NCI-H2081 (cell line): ENCODE measurements at places on chromosomes 6 and 20.

GRCh38 chr6:30149858-30150550, 11.0 kb downstream of the TRIM10 start:
- DNase-seq, result no peak

DNA sequence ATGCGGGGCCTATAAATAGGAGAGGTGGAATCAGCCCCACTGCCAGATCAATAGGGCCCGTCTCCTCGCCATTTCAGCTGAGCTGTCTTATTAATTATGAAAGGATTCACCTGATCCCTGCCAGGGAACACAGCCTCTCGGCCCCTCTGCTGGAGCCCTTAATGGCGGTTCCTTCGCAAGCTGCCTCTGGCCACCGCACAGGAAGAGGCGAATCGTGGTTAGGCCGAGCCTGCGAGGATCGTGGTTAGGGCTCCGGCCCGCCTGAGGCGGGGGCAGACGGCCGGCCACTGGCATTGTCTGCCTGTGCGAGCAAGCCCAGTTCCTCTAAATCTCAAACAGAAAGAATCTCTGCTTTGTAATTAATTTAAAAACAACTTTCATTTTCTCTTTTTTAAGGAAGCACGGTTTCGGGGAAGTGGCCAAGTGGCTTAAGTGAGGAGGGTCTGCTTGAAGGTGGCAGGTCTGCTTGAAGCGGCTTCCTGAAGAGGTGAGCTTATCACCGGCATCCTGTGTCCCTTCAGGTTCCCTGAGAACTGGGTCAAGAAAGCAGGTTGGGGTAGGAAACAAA, 9.2 kb downstream of the NRN1 start:
- DNase-seq, result peak; percentile 48

GRCh38 chr20:52959125-52959524, 13.0 kb upstream of the TSHZ2 start:
- DNase-seq, result peak; percentile 91

DNA sequence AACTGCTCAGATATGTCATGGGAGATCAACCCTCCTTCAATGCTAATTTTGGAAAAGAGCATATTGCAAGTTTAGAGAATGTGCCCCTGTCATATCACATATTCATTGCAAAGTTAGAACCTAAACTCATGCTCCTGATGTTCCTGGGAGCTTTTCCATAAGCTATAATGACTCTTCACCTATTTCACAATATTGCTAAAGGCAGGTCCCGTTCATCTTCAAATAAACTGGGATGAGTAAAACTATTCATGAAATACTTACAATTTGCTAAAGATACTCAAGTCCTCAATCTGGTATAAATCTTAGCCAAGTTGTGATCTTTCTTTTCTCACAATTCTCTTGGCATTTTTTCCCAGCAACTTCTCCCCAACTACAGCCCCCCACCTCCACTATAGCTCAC, 121.7 kb upstream of the TNFAIP3 start:
- no peak for DNase-seq

- DNase-seq, result no peak
Measured at GRCh38 chr20:47664068-47664437, 121.2 kb downstream of the SULF2 start.

- DNase-seq, result no peak
Measured at GRCh38 chr20:60669211-60669610, 582.9 kb upstream of the CDH4 start.

DNA sequence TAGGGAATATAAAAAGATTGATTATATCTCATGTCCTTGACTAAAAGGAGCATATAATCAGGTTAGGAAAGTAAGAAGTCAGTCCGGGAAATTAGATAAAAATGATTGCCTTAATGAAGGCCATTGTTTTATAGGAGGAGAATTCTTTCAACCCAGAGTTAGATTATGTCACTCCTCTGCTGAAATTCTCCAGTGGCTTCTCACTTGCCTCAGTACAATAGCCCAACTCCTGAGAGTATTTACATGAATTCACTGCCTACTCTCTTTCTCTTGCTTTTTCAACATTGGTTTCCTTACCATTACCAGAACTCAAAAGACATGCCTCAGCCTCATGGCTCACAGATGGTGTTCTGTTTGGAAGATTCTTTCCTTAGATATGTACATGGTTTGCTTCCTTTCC, 114.9 kb downstream of the EPHA7 start:
- no peak for DNase-seq

GRCh38 chr20:58636396-58636982, 14.6 kb upstream of the STX16 start:
- DNase-seq, result no peak

DNA sequence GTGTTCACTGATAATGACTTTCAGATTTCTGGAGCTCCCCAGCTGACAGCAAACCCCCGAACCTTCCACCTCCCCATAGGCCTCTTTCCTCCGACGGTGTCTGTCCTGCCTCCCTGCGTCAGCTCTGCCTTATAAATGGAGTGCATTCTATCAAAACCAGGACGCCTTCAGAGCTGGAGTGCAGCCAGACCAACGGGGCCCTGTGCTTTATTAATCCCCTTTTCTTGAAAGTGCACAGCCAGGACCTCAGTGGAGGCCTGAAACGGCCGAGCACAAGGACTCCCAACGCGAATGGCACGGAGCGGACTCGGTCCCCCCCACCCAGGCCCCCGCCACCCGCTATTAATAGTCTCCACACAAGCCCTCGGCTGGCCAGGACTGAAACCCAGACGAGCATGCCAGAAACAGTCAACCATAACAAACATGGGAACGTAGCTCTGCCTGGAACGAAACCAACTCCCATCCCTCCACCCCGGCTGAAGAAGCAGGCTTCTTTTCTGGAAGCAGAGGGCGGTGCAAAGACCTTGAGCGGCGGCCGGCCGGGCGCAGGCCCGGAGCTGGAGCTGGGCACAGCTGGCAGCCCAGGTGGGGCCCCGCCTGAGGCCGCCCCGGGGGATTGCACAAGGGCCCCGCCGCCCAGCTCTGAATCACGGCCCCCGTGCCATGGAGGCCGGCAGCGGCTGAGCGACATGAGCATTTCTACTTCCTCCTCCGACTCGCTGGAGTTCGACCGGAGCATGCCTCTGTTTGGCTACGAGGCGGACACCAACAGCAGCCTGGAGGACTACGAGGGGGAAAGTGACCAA, 42.3 kb upstream of the NAA20 start:
- peak; percentile 41 for DNase-seq

GRCh38 chr6:30877419-30878262, 6.7 kb upstream of the DDR1 start:
- peak; percentile 82 for DNase-seq

DNA sequence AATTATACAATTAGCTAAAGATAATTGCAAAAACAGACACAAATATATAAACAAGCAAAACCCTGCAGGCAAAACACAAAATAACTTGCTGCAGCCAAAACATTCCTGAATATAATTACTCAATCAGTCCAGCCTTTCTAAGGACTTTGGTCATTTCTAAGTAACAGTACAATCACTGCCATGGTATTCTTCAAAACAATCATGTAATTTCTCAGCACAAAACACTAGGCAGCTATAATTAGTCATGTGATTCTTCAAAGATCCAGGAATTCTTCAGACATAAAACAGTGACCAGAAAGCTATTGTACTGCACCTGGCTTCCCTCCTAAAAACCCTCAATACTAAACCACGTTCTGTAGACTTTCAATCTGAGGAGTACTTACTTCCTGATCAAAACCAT, 881.1 kb downstream of the EPHA7 start:
- DNase-seq, result no peak

DNA sequence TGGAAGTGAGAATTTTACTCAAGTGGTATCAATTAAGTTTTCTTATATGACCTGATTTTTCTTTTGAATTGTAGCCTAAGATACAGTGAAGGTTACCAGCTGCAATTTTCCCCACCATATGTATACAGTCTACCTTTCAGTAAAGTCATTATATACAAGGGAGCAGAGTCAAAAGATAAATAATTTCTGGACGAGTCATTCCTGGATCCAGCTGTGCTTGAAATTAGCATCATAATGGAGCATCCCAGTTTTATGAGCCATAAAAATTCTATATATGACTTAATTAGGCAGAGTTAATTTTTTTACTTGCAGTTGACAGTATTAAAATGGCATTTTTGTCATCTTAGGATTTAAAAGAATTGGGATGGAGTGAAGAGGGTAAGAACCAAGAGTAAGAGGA, 1008.4 kb downstream of the PHF3 start:
- DNase-seq, result peak; percentile 0

- no peak for DNase-seq
Measured at GRCh38 chr6:36539814-36540568, 7.3 kb downstream of the STK38 start.

- no peak for DNase-seq
Measured at GRCh38 chr20:46122071-46122470, 4.0 kb downstream of the CD40 start.

- no peak for DNase-seq
Measured at GRCh38 chr6:35328108-35328723, 14.1 kb upstream of the PPARD start.

- DNase-seq, result no peak
Measured at GRCh38 chr20:53752971-53753879, 159.6 kb upstream of the ZNF217 start.

GRCh38 chr20:47676912-47677634, 108.2 kb downstream of the SULF2 start:
- DNase-seq, result no peak

- peak; percentile 23 for DNase-seq
Measured at GRCh38 chr6:169723200-169723909, 945 bp downstream of the PHF10 start.

- no peak for DNase-seq
Measured at GRCh38 chr6:153092082-153093013, 38.7 kb downstream of the RGS17 start.

GRCh38 chr6:1609041-1609647, 571 bp upstream of the FOXC1 start:
- no peak for DNase-seq

DNA sequence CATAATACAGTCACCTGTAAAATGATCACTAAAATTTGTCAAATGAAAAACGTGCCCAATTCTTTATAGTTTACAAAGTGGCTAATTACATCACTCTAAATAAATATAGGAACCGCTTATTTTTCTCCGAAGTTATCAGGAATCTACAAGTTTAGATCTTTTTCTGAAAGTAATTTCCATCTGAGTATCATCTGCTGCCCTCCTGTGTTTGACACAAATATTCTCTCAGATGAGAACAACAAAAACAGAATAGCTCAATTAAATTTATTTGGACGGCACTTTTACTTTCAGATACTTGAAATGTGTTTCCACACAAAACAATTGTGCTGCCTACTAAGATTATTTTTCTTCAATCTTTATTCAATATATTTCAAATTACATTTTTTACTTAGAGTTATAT, 5.0 kb downstream of the SF3B5 start:
- DNase-seq, result no peak
